ENCODE measurements at places on chromosomes 13 and 19.
A peak's percentile ranks its signal among the peaks of the same experiment; 100 is the strongest.

DNA sequence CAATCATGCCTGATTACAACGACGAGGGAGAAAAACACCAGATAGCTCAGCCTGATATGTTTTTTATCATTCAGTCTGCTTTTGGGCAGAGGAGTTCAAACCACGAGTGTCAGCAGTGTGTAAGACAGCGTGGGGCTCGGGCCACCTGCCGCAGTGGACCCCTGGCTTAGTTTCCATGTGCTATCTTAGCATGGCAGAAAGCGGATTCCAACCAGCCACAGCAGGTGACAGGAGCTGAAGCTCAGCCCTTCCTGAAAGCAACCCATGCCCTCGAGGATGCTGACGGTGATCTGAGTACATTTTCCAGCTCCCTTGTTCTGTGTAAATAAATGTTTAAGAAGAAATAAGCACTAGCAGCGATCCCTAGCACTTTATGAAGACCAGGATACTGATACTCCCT lies 32.2 kb upstream of the MBNL2 start:
- DNase-seq = no peak

DNA sequence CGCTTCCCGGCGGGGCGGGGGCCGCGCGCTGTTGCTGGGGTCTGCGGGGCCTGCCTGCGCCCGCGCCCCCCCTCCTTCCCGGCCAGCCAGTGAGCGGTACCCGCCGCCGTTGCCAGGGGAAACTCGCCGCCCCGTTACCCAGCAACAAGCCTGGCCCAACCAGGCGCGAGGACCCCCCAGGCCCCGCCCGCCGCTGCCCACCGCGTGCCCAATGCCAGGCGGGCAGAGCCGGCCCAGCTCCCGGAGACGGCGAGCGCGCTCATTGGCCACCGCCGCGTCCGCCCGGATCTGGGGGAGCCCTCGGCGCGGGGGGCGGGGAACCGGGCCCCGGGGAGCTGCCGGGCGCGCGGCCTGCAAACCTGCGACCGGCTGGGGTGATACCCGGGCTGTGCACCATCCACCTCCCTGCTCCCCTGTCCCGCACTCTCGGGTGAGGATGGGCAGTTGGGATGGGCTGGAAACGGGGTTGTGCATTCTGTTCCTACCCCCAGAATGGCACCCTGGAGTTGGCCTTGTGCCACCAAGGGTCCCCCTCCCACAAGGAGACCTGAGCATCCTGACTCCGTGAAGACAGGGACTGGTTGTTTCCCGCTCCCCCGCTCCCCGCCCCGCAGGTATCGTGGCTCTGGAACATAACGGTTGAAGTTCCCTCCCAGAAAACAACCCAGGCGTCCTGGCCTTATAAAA lies 8.8 kb upstream of the BBC3 start:
- peak; percentile 52 for DNase-seq

GRCh38 chr19:52275988-52276387 lies 6.6 kb downstream of the ZNF766 start:
- DNase-seq = no peak

- no peak for DNase-seq
These were observed 2.7 kb downstream of the CNMD start for GRCh38 chr13:52736891-52737290.

DNA sequence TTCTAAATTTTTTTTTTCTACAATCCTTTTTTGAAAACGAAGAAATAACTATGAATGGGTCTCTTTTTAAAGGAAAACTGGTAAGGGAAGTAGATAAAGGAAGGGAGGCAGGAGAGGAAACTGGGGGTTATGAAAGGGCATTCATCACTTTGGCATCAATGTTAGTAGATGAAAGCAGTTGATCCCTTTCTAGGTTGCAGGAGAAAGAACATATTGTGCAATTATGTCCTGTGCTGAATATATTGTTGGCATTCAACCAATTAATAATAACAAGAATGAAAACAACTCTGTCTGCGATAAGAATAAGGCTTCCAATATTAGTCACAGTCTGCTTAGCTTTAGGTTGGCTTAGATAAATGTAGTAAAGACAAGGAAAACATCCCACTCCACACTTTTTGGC lies 796.8 kb upstream of the KLHL1 start:
- no peak for DNase-seq

DNA sequence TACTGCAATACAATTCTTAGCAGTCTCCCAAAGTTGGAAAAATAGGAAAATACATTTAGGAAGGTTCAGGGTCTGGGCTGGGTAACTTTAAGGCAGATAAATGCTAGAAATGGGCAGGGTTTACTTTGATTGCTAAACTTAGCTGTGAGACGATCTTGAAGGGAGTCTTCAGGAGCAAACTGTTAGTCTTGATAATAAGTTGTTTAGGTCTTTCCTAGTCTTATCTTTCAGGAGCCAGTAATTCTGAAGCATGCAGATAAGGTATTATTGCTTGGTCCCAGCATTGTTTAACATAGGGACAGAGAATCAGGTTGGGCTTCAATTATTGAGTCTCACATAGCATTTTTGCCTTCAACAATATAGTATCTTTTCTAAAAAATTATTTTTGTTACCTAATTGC lies 262.4 kb upstream of the MIR17HG start:
- DNase-seq = no peak

GRCh38 chr13:97432232-97432916 lies 1.6 kb upstream of the RAP2A start:
- DNase-seq = peak; percentile 65

GRCh38 chr13:101007245-101007644 lies 332.6 kb upstream of the TMTC4 start:
- DNase-seq = no peak

- DNase-seq = no peak
These were observed 7.1 kb downstream of the LTBP4 start for GRCh38 chr19:40608240-40608621.

- DNase-seq = peak; percentile 68
These were observed at the start of gene BTBD2 for GRCh38 chr19:2015608-2015950. Gene BTBD2, minus strand, starts transcription at chr19:2015714. Its CDS starts 11 bp downstream, at chr19:2015703.

DNA sequence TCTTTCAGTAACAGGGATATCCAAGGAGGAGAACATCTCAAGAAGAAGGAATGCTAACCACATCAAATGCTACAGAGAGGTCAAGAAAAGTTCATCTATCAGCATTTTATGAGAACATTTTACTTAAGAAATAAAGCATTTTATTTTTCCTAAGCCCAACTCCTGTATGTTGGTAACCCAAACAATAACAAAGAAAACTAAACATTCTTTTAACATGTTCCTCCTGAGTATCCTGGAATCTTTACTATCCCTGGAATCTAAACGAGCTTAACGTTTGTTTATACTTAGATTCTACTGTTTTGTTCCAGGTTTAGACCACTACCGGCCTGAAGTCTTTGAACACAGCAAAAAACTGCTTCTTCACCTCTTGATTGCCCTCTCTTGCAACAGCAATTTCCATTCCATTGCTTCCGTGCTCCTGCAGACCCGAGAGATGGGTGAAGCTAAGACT lies 89.7 kb downstream of the ZAR1L start:
- DNase-seq = no peak

- no peak for DNase-seq
These were observed 391.0 kb downstream of the FGF9 start for GRCh38 chr13:22061806-22062391.

GRCh38 chr19:7482584-7483439 lies 6.0 kb downstream of the PEX11G start:
- DNase-seq = no peak

GRCh38 chr13:28251466-28251865 lies 113.1 kb downstream of the PAN3 start:
- DNase-seq = peak; percentile 14

GRCh38 chr19:17778251-17778967 lies 16.5 kb upstream of the B3GNT3 start:
- no peak for DNase-seq
